ENCODE measurements at places on chromosomes 16 and 17.

DNA sequence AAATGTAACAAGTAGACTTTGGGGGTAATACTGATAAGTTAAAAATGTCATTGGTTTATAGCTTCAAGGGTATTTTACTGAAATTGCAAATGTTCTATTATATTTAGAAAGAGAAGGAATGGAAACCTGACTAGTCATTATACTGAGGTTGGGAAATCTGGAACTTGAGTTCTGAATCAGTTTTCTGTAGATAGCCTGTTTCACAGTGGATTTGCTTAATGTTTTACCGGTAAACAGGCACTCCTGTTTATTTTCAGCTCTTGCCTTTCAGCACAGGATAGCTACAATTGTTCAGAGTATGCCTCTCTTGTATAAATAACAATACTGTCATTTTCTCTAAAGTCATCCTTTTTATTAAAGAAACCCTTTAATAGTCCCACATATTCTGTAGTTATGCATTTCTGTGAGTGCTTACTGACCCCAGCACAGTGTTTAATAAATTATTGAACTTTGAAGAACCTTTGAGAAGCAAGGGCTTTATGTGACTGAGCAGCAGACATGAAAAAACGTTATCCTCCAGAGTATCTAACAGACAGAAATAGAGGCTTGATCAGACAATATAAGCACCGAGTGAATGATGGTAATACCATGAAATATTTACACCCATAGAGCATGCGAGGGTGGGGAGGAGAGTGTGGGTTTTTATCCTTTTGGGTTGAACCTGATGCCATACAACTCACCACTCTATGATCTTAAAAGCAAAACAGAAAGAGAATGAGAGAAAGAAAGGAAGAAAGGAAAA lies 58.2 kb downstream of the FTO start:
- no peak for DNase-seq

- DNase-seq: no peak
These were observed 28.9 kb downstream of the ITFG1 start for GRCh38 chr16:47431960-47432359.

DNA sequence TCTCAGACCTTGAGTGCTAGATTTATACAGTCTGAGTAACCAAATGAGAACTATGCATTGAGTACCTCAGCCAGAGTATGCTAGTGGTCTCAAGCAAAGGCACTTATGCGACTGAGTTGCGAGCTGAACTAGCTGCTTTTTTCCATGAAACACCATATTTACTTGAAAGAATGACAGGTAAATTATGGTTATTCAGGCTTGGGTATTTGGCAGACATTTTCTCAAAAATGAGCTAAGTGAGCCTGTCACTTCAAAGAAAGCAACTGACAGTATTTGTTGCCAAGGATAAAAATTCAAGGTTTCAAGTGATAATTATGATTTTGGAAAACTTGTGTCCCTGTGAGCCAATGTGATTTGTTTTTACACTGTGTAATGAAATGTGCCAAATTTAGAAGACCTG lies 19.3 kb downstream of the CACNG3 start:
- DNase-seq: no peak

DNA sequence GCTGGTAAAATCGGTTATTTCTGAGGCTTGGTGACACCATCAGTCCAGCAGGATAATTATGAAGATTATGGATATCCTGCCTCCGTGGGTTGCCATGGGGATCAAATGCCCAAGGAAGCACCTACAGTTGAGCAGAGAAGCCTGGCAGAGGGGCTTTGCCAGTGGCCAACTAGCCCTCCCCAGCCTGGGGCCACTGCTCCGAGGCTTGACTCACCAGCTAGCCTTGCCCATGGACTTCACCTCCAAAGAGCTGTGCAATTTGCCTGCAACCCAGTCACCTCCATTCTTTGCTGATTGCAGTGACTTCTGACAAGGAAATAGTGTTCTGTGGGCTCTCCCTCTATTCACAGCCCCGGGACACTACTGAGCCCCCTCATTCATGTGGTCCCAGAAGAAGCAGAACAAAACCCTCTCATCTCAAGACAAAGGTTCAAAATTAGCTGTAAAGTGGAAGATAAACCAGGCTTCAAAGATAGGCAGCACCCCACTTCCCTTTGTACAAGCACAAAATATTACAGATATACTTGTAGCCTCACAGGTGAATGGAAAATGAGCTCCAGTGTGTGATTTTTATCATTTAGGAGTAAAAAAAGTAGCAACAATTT lies 1.6 kb downstream of the PECAM1 start:
- no peak for DNase-seq

- DNase-seq: no peak
These were observed 211.3 kb downstream of the CA10 start for GRCh38 chr17:51947160-51947735.

DNA sequence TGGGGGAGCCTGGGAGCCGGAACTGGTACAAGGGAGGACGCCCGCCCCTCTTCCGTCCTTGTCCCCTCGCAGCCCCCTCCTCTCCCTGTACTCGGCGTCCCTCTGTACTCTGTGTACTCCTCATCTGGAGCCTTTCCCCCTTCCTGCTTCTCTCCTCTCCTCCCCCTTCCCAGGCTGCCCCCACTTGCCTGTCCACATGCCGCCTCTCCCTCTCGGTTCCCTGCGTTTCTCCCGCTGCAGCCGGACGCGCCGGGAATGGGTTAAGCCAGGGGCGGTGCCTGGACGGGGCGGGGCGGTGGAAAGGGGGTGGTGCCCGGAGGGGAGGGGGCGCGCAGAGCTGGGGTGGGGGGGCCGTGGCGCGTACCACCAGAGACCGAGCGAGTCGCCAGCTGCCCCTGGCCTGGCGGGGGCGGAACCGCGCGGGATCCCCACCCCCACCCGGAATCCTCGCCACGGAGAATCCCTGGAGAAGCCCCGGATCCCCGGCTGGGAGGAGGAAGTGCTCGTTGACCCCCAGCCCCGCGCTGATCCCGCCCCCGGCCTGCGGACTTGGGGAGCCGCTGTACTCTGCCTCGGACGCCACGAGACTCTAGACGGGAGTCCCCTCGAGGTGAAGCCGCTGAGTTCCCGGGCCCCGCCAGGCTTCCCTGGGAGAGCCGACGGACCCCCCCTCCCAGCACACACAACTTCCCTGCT lies 22.6 kb downstream of the GJD3 start:
- no peak for DNase-seq

- no peak for DNase-seq
These were observed 619.9 kb upstream of the SOX9 start for GRCh38 chr17:71500761-71501555.

GRCh38 chr16:69166946-69167930 lies 19.7 kb upstream of the SNTB2 start:
- DNase-seq: no peak

DNA sequence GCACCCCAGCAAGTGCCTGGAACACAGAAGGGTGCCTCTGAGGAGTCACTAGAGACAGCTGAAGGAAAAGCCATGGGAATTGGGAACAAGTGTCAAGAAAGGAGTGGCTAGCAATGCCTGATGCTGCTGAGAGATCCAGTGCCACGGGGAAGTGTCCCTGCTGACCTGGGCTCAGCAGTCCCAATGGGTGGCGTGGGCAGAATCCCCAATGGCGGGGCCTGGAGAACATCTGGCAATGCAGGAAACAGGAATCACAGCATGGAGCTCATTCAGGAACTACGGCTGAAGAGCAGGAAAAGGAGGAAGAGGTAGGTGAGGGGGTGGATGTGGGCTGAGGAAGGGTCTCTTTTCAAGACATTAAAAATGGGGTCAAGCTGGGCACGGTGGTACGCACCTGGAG lies 30.1 kb downstream of the UBE2O start:
- no peak for DNase-seq

DNA sequence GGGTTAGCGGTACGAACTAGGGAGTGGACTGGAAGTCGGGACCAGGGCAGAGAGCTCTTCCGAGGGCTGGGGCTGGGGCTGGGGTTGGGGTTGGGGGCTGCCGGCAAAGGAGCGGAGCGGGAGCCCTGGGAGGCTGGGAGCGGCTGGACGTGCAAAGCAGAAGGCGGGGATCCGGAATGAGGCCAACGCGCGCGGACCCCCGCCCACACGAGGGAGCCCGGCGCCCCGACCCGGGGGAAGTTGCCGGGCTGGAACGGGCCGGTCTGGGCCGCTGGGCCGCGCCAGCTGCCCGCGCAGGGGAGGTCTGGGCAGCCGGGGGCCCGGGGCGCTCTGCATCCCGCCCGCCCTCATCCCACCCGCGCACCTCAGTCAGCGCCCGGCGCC lies 323 bp downstream of the ST3GAL2 start:
- no peak for DNase-seq

GRCh38 chr16:15856901-15857698 lies at the start of gene MYH11:
Gene MYH11 (minus strand): TSS chr16:15857028. CDS start chr16:15838252, 18,776 bp downstream.
- no peak for DNase-seq

- DNase-seq: no peak
These were observed 40.7 kb downstream of the SYNRG start for GRCh38 chr17:37568350-37569053.

GRCh38 chr17:63476459-63476853 lies 405 bp upstream of the ACE start:
- no peak for DNase-seq

DNA sequence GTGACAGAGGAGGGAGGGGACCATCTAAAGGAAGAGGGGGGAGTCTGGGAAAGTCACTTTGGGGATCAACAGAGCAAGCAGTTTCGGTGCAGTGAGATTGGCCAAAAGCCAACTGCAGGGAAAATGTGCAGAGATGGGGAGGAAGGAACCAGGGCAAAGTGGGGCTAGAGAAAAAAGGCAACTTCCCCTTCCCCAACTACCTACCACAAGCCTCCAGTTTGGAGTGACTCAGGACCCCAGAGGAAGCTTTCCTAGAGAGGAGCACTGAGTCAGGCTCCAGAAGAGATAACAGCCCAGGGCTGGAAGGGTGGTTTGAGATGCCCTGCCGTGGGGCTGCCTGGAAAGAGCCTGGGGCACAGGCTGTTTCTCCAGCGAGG lies 6.9 kb upstream of the CD300LD start:
- no peak for DNase-seq

GRCh38 chr16:10069374-10069773 lies 112.9 kb downstream of the GRIN2A start:
- DNase-seq: no peak

- DNase-seq: no peak
These were observed 12.4 kb downstream of the RNF40 start for GRCh38 chr16:30774367-30775130.

GRCh38 chr17:47724705-47725104 lies 8.3 kb upstream of the TBX21 start:
- no peak for DNase-seq

GRCh38 chr17:32529604-32530003 lies 42.8 kb downstream of the CDK5R1 start:
- DNase-seq: no peak

DNA sequence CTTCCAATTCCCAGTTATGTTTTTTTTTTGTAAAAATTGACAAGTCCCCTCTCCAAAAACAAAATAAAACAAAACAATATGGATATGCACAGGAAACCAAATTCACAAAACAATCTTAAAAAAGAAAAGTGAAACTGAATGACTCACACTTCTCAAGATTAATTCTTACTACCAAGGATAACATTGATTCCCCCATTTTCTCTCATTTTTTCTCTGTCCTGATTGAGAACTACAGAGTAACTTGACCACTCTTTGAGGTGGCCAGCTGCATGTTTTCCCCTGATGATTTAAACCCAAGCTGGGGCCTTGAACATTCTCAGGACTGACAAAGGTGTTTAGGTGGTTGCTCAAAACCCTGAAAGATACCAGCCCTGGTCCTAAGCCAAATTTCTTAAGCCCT lies 149.0 kb downstream of the AHSP start:
- no peak for DNase-seq

DNA sequence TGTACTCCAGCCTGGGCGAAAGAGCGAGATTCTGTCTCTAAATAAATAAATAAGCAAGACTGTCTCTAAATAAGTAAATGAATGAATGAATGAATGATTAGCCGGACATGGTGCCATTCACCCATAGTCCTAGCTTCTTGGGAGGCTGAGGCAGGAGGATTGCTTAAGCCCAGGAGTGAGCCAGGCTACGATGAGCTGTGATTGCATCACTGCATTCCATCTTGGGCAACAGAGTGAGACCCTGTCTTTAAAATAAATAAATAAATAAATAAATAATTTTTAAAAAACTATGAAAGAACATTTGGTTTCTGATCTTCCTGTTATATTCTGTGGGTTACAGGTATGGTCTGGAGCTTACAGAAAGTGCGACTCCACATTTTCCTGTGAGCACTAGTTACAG lies 65.0 kb downstream of the C17orf58 start:
- DNase-seq: no peak

DNA sequence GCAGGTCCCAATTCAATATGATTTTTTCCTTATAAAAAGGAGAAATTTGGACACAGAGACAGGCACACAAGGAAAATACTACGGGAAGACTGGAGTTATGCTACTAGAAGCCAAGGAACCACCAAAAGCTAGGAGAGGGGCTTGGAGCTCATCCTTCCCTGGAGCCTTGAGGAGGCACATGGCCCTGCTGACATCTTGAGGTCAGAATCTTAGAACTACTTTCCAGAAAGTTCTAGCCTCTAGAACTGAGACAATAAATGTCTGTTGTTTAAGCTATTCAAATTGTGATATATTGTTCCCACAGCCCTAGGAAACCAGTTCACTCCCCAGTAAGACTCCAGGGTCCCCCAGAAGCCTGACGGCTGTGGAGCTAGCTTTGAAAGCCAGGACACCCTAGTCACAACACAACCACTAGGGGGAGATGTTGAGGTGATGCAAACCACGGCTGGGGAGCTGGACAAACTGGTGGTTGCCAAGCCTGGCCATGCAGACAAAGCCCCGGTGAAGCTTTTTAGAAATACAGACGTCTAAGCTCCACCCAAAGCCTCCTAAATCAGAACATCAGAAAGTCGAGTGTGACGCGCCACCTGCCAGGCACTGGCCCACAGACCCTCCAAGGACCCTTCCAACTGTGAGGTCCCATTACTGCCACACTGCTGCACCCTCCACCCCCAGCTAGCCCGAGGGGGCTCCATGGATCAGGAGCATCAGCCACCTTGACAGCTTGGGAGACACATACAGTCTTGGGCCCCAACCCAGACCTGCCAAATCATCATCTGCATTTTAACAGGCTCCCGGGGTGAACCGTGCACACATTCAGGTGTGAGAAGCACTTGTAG lies 106.4 kb downstream of the SLC39A11 start:
- DNase-seq: peak; percentile 89

GRCh38 chr17:7555320-7555948 lies 3.1 kb upstream of the TNFSF13 start:
- DNase-seq: no peak

- DNase-seq: no peak
These were observed 22.8 kb downstream of the GPRC5B start for GRCh38 chr16:19861811-19862327.

DNA sequence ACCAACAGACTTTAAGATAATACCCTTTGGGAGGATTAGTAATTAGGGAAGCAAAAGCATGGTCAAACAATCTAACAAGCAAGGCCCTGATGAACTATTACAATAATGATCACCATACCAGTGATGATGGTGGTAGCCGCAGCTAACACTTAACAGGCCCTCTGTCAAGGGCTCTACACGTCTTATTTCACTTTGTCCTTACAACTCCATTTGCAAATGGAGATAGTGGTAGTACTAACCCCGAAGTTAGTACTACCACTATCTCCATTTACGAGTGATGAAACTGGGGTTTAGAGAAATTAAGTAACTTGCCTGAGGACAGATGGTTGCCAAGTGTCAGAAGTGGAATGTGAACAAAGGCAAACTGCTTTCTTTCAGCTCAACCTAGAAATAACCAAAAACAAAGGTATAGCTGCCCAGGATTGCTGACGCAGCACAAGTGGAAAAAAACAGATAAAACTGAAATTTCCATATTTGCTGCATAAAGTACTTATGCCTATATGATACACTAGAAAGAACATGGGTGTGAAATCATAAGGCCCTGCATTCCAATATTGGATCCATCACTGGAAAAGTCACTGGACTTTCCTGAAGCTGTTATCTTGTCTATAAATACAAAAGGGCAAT lies 24.6 kb downstream of the CEP112 start:
- DNase-seq: no peak

GRCh38 chr17:72254808-72255449 lies 134.1 kb downstream of the SOX9 start:
- DNase-seq: no peak
